ENCODE measurements at places on chromosomes 5 and 9.
A peak's percentile ranks its signal among the peaks of the same experiment; 100 is the strongest.

DNA sequence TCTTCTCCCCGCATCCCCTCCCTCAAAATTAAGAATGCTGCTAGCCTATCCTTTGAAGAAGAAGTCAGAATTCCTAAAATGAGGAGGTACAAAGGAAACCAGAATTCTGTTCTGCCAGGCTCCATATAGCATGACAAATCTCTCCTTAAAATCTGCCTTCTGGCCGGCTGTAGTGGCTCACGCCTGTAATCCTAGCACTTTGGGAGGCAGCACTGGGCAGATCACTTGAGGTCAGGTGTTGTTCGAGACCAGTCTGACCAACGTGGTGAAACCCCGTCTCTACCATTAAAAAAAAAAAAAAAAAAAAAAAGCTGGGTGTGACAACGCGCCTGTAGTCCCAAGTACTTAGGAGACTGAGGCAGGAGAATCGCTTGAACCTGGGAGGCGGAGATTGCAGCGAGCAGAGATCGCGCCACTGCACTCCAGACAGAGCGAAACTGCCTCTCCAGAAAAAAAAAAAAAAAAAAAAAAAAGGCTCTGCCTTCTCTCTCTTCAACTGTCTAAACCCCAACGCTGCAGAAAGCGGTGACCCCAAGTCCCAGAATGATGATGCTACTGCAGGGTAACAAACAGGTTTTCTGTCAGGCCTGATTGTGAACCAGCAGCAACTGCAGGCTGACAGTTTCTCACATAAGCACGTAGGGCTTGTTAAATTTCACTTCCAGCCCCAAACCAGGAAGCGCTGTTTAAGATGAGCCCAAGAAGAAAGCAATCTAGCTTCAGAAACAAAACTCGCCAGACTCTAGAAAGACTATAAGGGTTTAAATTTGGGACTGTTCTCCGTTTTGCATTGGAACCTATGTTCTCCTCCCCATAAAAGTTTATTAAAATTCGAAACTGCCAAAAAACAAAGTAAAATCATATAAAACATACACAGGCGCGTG is 963 bp upstream of the CAST start:
- ATAC-seq: no peak

DNA sequence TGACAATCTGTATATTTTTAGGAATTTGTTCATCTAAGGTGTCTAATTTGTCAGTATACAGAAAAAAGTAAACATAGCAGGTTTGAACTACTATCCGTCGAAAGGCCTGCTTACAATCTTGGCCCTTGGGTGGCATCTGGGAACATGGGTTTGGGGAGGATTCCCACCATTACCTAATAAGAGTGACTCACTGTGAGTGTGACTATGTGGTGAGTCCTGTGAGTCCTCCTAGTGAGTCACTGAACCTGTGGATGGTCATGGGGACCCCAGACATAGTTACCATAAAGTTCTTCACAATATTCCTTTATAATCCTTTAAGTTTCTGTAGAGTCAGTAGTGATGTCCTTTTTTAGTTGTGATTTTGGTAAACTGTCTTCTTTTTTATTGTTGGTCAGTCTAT is 37.0 kb downstream of the RNF130 start:
- ATAC-seq: no peak

DNA sequence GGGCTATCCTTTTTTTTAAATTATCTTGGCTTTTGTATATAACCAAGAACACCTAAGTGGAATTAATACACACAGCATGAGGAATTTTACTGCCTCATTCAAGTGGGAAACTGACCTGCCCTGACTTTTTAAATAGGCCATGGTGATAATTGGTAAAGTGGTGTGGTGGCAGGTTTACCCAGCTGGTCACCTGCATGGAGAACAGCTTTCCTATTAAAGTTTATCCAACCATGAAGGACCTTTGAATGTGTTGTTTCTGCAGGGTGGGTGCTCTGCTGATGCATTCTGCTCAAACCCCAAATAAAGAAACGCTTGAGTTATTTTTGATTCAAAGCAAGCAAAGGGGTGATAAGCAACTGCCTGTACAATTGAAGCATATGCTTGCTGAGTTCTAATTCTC is 261.0 kb upstream of the GRIN3A start:
- ATAC-seq: no peak

DNA sequence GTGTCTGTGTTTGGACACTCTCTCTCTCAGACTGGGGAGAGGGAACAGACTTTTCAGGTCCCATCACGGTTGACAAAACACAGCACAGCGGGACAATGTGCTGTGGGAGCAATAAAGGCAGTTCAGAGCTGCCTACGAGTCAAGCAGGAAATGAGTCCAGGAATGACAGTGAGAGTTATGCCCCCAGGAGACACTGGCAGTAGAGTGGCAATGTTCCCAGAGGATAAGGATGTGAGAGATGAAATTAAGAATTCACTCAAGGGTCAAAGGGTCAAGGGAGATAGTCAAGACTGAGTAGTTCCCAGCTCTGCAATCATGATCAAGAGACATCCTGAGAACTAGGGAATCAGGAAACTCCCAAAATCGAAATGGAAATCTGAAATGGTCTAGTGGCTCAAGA is 156.1 kb downstream of the LURAP1L start:
- peak; percentile 33 for ATAC-seq

DNA sequence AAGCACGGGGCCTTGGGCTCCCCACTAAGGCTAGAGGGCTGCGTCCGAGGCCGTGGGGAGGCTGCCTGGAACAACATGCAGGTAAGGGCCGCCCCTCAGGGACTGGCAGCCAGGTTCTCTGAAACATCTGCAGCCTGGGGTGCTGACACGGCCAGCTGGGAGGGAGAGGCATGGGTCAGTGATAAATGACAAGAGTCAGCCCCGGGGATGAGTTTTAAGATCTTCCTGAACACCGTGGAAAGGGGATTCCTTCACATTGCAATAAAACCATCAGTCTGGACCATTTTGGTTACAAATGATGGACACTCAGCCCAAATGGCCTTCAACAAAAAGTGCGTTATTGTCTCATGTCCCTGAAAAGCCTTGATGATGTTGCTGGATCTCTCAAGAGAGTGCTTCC is 32.9 kb upstream of the SAP30L start:
- ATAC-seq: no peak

DNA sequence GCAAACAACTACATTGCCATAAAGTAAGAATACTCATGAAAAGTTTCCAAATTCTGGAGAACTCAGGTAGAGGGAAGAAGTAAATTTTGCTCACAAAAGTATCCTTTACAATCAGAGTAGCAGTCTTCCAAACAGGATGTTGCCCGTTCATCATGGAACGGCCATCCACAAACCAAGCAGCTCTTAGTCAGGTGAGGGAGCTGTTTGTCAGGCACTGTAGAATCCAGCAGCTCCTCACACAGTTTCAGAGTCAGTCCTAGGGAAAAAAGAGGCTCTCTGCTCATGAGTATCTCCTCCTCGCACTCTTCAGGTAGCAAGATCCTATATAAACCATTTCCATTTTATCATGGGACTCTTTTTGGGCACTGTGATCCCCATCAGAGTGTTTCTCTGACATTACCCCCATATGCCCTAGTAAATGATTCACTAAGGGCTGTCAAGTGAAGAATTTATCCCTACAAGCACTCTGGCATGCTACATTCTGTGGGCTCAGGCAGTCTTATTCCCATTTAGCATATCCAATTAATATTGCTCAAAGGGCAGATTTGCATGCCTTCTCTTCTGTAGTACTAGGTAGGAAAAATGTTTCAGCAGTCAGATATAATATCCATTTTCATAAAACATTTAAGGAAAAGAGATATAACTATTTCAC is 97.9 kb downstream of the WDR41 start:
- no peak for ATAC-seq

DNA sequence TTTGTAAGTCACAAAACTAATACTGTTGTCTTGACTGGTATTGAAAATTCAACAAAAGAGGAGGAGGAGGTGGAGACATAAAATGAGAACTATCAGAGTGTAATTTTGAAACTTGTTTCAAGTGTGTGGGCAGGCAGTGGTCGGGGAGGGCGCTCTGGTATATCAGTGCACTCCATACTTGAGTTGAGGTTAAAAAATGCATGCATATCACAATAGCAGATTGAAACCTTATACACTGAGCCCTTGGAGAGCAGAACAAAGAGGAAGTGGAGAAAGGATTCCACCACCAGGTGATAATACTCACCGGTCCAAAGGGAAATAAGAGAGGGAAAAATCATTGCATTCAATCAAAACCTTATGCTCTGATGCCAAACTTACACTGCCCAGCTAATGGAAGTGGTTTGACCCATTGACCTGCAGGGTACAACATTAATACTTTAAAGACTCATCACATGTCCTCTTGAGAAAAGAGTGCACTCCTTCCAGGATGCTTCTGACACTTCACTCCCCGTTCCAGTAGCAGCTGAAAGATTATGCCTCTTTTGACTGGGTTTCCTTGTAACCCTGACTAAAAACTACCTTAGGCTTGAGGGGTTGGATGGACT is 79.5 kb upstream of the FAM169A start:
- ATAC-seq: no peak

- no peak for ATAC-seq
Observed at GRCh38 chr9:76415154-76415553, 20.9 kb upstream of the RFK start.

GRCh38 chr5:173852790-173853359 is 35.3 kb upstream of the CPEB4 start:
- ATAC-seq: no peak

- ATAC-seq: no peak
Observed at GRCh38 chr5:113054899-113055298, 78.3 kb downstream of the DCP2 start.

DNA sequence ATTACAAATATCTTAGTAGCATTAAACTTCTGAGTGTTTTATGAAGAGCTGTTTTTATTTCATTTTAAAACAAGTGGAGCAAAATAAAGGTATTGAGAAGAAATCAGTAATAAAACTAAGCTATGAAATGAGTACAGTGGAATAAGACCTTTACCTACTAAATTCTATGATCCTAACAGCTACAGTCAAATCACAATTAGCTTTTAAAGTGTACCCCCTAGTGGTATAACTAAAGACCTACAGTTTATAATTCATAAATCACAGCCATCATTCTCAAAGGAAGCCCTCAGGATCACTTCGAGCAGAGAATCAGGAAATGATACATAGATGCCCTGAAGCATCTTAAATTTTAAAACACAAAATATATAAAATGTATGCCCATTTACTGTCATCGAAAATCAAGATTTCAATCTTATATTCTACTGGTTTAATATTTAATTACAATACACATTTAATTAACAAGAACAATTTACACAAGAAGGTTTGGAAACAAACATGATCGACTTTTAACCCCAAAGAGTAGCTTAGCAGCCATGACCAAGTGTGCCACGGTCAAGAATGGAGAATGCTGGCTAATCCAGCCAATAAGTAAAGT is 12.3 kb downstream of the CCNH start:
- ATAC-seq: peak; percentile 80

GRCh38 chr5:73278693-73279092 is 105.7 kb downstream of the TMEM174 start:
- no peak for ATAC-seq

DNA sequence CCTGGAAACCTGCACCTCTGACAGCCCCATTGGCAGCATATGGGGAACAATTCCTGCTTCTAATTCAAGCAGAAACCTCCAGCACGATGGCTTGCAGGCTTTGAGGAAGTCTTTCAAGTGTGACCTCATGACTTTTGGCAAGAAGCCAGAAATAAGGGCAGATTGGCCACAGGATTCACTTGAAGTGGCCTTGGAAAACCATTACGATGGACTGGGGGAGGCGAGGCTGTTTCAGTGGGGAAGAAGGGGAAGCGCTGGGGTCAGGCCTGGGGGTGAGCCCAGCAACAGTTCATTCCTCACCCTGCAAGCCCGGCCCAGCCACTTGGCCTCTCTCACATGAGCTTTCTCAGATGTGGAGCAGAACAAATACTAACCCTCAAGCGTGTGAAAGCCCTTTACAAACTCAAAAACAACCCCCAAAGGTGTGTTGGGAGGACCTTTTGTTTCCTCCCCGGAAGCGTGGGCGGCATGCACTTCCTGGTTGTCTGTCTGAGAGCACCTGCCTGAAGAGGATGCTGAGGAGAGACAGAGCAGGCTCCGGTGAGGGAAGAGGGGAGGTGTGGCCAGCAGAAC is 26.9 kb upstream of the EEIG1 start:
- peak; percentile 45 for ATAC-seq

GRCh38 chr9:91374939-91375338 is 13.2 kb upstream of the AUH start:
- peak; percentile 88 for ATAC-seq

DNA sequence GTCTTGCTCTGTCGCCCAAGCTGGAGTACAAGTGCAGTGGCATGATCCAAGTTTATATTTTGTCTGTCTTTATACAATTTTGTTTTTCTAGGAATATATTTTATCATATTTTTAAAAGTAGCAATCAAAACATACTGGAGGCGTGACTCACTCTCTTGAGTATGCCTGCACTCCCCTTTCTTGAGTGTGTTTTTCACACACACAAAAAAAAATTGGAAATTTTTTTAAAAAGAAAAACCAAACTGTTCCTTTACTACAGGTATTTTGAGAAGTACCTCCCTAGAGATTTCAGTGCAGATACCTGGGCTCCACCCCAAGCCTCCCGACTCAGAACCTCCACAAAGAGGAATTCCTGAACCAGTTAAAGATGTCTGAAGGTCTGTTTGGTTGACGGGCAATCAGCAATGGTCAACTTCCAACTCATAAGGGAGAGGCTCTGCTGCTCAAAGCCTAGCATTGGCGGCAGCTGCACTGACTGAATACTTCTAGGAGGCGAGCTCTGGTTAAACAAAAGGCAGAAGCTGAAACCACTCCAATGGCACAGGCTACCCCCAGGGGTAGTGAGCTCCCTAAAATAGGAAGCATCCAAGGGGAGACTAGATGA is 27.4 kb downstream of the PDE6A start:
- no peak for ATAC-seq

DNA sequence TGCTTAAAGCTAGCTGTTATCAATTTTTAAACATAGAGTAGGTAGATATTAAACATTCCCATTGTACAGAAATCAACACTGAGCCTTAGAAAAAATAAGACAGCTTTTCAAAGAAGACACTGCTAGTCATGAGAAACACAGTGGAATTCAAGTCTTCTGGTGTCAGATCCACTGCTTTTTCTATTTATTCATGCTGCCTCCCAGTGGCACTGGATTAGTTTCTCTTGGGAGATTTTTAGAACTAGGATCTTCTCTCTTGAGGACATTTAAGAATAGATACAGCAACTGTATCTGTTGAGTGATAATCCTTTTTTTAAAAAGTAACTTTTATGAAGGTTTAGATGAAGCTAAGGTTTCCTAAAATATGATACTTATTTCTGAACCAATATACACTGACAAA is 1635.4 kb upstream of the C9orf72 start:
- no peak for ATAC-seq

DNA sequence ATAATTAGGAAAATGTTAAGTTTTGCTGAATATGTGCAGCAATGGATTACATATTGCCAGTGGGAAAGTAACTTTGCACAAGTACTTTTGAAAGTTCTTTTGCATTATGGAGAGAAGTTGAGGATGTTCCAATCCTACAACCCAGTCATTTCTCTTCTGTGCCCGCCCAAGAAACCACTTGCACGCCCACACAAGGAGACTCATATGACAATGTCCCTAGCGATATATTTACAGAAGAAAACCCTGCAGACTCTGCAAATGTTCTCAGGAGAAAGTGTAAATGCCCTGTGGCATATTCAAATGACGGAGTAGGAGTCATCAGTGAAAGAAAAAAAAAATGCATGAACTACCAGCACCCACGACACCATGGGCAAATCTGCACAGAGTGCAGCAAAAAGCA is 356.5 kb downstream of the CTNND2 start:
- no peak for ATAC-seq

- ATAC-seq: no peak
Observed at GRCh38 chr9:136665704-136666371, 3.1 kb downstream of the EGFL7 start.

Measured in SK-N-SH treated with all-trans-retinoic acid at 6 μM for 48 hours (cell line).